HFFc6 (cell line): ENCODE measurements at places on chromosomes 13 and 19. TPM values are rescaled to one million over a fixed set of nuclear protein-coding genes. Genes with fewer than 3 reads are reported as not detected.

LYPD3 gene
- 0.28 and 0.31 TPM in 2 replicates for total RNA-seq

IQCN gene
- total RNA-seq: 0.51 and 0.86 TPM in 2 replicates

BORA gene
- 4.9 to 8.2 TPM (median 6.7 TPM) in 3 replicates for total RNA-seq

SCN1B gene
- total RNA-seq: 6.0 to 13.9 TPM (median 8.0 TPM) in 3 replicates

SERPINE3 gene
- not detected in 3 replicates for total RNA-seq

GRCh38 chr19:7645656-7646425, 8.9 kb downstream of the STXBP2 start:
- H3K27me3 ChIP-seq: peaks cover 10% of the 10 kb centered on the region
- no peak overlapping the region for H3K4me3 ChIP-seq
- H3K36me3 ChIP-seq: no peaks in the 10 kb centered on the region
- H3K4me1 ChIP-seq: no peaks in the 10 kb centered on the region
- H3K27ac ChIP-seq: no peak overlapping the region

DNA sequence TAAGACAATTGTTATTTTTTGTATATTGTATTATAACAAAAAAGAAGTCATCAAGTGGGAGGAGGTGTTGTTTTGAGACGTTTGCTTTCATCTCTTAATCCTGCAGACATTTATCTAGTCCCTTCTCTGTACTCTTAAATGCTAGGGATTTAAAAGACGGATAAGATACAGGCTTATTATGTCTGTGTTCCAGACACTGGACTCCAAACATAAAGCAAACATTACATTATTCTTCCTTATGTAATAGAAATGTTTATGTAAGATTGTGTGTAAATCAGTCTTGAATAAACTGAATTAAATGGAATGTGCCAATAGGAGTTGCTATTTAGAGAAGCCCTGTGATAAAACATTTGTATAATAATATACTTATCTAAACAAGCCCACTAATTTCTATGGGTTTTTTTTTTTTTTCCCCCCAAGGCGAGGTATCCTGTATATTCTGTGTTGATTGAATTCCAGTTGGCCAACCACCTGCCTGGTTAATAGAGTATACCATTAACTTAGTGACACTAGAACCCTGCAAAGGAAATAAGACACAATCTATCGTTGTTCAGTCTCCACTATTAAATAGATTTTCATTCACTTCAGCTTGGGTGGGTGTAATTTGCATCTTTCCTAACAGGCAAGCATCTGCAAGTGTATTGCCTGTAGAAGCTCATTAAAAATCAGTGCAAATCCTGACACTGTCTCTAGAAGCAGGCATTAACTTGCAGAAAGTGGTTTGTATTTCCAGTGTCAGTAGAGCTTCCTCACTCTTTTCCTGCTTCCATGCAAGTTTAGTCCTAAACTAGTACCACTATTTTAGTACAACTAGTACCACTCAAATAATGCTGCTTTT, 69.0 kb downstream of the LRCH1 start:
- DNase-seq: no peak
- H3K27ac ChIP-seq: peak overlapping the region; percentile 20; the same call in 1 of the 2 replicates
- peaks cover 48% of the 10 kb centered on the region for H3K4me1 ChIP-seq
- no peaks in the 10 kb centered on the region for H3K36me3 ChIP-seq
- H3K4me3 ChIP-seq: peak overlapping the region; percentile 22
- peaks cover 2% of the 10 kb centered on the region; the same call in 1 of the 2 replicates for H3K27me3 ChIP-seq

DNA sequence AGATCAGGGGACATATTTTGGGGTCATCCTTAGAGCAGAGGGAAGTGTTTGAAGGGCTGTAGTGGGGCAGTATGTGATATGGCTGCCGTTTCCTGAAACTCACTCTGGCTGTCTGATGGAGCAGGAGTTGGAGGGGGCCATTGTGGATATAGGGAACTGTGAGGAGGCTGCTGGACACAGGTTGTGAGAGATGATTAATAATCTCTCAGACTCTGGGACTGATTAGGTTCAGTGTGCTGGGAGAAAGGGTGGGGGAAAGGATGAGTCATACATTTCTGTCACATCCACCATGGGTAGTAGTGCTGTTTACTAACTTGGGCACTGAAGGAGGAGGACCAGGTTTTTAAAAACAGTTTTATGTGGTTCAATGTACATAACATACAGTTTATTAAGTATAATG, 4.8 kb downstream of the B3GLCT start:
- H3K27ac ChIP-seq: no peak overlapping the region; the same call in 1 of the 2 replicates
- no peaks in the 10 kb centered on the region for H3K36me3 ChIP-seq
- DNase-seq: peak; percentile 68
- peaks cover 56% of the 10 kb centered on the region for H3K4me1 ChIP-seq

DNA sequence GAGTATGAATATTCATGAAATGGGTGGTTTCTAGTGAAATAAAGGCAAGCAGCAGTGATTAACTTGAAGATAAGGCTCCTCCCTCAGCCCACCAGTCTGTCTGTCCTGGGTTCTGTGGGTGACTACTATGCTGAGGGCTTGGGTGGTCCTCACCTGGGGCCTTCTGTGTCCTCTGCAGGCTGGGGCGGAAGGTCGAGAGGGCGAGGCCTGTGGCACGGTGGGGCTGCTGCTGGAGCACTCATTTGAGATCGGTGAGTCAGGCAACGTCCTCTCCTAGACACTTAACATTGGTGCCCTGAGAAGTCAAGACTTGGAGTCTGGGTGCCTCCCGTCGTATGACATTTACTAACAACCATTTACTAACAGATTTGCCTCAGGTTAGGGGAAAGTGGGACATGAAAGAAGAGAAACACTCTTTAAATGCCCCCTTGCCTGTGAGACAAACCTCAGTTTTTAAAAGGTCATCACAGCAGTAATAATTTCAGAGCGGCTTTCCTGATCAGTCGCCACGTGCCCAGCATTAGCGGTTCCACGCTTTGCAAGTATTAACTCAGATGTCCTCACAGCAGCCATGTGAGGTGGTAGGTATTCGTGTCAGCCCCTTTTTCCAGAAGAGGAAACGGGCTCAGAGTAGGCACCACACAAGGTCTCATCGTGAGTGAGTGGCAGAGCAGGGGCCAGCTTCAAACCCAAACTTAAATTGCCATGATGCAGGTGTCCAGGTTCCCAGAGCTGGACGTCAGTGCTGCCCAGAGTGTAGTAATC, 1.3 kb upstream of the GARIN5A start:
- peaks cover 3% of the 10 kb centered on the region; the same call in 1 of the 2 replicates for H3K36me3 ChIP-seq
- peaks cover 7% of the 10 kb centered on the region; the same call in 1 of the 2 replicates for H3K4me1 ChIP-seq
- peak overlapping the region; percentile 97 for H3K4me3 ChIP-seq
- no peak for DNase-seq
- H3K27ac ChIP-seq: no peak overlapping the region

- H3K36me3 ChIP-seq: no peaks in the 10 kb centered on the region
- 0 out of 2 replicates have a peak, but pooled peaks cover 1% of the 10 kb centered on the region for H3K27me3 ChIP-seq
- no peak for DNase-seq
- H3K4me1 ChIP-seq: peaks cover 48% of the 10 kb centered on the region
- peak overlapping the region; percentile 90 for H3K4me3 ChIP-seq
Observed at GRCh38 chr19:14115756-14116155, 1.8 kb downstream of the PRKACA start.

DNA sequence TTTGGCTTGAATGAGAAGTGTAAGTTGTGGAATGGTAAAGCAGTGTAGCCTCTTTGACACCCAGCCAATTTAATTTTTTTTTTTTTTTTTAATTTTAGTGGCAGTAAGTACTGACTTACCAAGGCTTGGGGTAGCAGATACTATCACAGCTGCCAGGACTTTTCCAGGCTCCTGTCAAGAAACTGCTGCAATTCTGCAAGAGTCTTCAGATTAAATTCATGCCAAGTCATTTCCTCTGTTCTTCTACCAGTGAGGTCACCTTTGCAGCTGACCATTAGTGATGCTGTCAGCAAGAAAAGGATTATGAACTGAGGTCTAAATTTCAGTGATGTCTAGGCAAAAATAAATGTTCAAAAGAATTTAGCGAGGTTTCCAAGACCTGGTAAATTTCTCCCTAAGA, 91.2 kb downstream of the GGACT start:
- H3K27ac ChIP-seq: no peak overlapping the region
- peak; percentile 12 for DNase-seq
- H3K36me3 ChIP-seq: no peaks in the 10 kb centered on the region
- no peaks in the 10 kb centered on the region; the same call in none of the 2 replicates for H3K27me3 ChIP-seq

DNA sequence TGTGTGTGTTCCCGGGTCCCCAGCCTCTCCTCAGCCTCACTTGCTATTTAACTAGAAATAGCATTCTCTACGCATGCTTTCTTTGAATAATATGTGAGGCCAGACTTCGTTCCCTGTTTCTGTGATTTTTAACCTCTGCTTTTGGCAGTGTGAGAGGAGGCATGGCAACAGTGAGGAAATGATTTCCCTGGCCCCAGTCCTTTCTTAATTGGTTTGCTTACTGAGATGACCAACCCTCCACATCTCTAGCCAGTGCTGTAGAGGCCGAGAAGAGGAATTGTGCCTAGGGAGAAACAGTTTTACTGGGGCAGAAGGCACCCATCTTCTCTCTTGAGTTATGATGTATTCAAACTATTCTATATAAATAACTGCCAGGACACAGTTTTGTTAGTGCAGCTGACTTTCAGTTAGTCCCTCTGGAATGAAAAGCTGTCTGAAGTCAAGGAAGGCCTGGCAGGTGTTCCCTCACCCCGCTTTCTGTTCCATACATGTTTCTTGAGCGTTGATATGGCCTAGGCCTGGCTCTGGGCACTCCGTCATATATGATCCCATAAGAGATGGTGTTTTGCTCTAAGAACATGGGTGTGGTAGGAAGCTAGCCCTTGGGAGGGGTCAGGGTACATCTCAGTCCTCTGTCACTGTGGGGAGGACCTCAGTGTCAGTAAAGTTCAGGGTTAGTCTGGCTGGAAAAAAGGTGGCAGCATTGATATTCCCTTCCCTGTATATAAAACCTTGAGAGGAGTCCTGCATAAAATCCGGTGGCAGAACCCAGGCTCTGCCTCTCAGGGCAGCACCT, 73.7 kb upstream of the NPAS1 start:
- peak overlapping the region; percentile 6; the same call in 1 of the 2 replicates for H3K4me3 ChIP-seq
- H3K27me3 ChIP-seq: no peaks in the 10 kb centered on the region; the same call in 1 of the 2 replicates
- peaks cover 46% of the 10 kb centered on the region for H3K4me1 ChIP-seq
- no peak for DNase-seq
- H3K27ac ChIP-seq: peak overlapping the region; percentile 85

DNA sequence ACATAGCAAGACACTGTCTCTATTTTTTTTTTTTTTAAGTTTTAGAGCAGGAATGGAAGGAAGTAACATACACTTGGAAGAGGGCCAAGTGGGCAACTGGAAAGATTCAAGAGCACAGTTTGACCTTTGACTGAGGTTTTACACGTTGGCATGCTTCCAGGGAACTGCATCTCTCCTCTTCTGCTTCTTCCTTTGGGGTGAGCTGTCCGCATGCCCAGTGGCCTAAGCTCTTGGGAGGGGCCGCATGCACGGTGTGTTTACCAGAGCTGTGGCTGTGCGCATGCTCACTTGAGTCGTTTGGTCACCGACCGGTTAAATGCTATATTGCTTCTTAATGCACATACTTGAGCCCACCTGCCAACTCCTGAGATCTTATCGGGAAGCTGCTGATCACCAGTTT, 727.7 kb downstream of the UQCRFS1 start:
- H3K4me1 ChIP-seq: no peaks in the 10 kb centered on the region
- H3K36me3 ChIP-seq: no peaks in the 10 kb centered on the region; the same call in 1 of the 2 replicates
- H3K4me3 ChIP-seq: no peak overlapping the region
- H3K27ac ChIP-seq: no peak overlapping the region

GRCh38 chr13:50444726-50445125, 398.8 kb downstream of the DLEU7 start:
- H3K4me1 ChIP-seq: no peaks in the 10 kb centered on the region
- H3K4me3 ChIP-seq: no peak overlapping the region
- DNase-seq: no peak
- H3K27me3 ChIP-seq: peaks cover 4% of the 10 kb centered on the region
- no peaks in the 10 kb centered on the region for H3K36me3 ChIP-seq
- no peak overlapping the region for H3K27ac ChIP-seq

DNA sequence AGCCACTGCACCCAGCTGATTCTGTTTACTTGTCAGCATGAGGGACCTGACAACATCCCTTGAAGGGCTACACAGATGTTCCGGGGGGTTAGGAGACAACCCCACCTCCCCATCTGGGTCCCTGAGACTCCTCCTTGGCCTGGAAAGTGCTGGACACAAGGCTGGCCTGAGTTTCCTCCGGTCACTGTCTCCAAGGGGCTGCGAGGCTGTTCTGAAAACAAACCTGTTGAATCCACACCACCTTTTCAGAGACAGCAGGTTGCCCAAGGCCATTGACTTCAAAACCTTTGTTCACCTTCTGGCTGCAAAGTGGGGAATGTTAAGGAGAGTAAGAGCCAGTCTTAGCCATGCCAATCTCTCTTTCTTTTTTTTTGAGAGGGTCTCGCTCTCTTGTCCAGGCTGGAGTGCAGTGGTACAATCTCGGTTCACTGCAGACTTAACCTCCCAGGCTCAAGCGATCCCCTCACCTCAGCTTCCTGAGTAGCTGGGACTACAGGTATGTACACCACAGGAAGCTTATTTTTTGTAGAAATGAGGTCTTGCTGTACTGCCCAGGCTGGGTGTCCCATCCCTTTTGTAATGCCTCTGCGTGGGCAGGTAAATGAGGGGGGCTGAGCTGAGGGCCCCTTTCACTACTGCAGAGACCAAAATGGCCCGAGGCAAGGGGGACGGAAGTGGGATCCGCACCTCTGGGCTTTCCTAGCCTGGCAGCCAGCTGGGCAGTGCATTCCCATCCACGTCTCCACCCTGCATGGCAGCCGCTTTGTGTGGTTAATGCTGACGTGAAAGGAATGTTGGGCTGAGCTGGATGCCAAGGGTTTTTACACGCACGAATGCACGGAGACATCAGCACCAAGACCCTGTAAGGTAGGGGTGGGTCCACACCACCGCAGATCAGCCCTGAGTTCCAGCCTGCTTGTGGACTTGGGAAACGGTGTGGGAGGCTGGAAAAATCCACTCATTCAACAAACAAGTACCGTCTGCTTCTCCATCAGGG, 1.9 kb upstream of the ZNF628 start:
- DNase-seq: no peak
- H3K4me1 ChIP-seq: peaks cover 35% of the 10 kb centered on the region
- no peak overlapping the region for H3K27ac ChIP-seq
- no peak overlapping the region for H3K4me3 ChIP-seq

GRCh38 chr13:76035711-76036110, 399.6 kb downstream of the LMO7 start:
- H3K36me3 ChIP-seq: no peaks in the 10 kb centered on the region
- H3K4me1 ChIP-seq: peaks cover 5% of the 10 kb centered on the region; the same call in 1 of the 2 replicates
- no peaks in the 10 kb centered on the region for H3K27me3 ChIP-seq
- H3K27ac ChIP-seq: no peak overlapping the region

- H3K4me1 ChIP-seq: no peaks in the 10 kb centered on the region
- H3K36me3 ChIP-seq: no peaks in the 10 kb centered on the region
- H3K4me3 ChIP-seq: no peak within 1 kb of the TSS
Observed at GRCh38 chr19:46147791-46148288, at the start of gene IGFL2. TSS of gene IGFL2 (plus strand) at chr19:46148238. CDS start at chr19:46148279, 41 bp downstream.

GRCh38 chr13:44125943-44126469, 246.3 kb downstream of the LACC1 start:
- peak; percentile 59 for DNase-seq
- H3K4me1 ChIP-seq: peaks cover 18% of the 10 kb centered on the region; the same call in 1 of the 2 replicates
- no peak overlapping the region for H3K4me3 ChIP-seq
- H3K27ac ChIP-seq: no peak overlapping the region
- peaks cover 4% of the 10 kb centered on the region; the same call in 1 of the 2 replicates for H3K27me3 ChIP-seq
- no peaks in the 10 kb centered on the region for H3K36me3 ChIP-seq
